T-cell (primary cell): ENCODE measurements at places on chromosomes 6 and 20. TPM values are rescaled to one million over a fixed set of nuclear protein-coding genes. Genes with fewer than 3 reads are reported as not detected.
A peak's percentile ranks its signal among the peaks of the same experiment; 100 is the strongest.

HLA-DPA1 gene
- total RNA-seq = 35.4 TPM

GRCh38 chr6:2844008-2844407 is 2.3 kb upstream of the SERPINB1 start:
- no peak for DNase-seq

SLC22A2 gene
- not detected for total RNA-seq

- no peak for DNase-seq
These were observed 2.5 kb upstream of the FKBP5 start for GRCh38 chr6:35691027-35691824.

DNA sequence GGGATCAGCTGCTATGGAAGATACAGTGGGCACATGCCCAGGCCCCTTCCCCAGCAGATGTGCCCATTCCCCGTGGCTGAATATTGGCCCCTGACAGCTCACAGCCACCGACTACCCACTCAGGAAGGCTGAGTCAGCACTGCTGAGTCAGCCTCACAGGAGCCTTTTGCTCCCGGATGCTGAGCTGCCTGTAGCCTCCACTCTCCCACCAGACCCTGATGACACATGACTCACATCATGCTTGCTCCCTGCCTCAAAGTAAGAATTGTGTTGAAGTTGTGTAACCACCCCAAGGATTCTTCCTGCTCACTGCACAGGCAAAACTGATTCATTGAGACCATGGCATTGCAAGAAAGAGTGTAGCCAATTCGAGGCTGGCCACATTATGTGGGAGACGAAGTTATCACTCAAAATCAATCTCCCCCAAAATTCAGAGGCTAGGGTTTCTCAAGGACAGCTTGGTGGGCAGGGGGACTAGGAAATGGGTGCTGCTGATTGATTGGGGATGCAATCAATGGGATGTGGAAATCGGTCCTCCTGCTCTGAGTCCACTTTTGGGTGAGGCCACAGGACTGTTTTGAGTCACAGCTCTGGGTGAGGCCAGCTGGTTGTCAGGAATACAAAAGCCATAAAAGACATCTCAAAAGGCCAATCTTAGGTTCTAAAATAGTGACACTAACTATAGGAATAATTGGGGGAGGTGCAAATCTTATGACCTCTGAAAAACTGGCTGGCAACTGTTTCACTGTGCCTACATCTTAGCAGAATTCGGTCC is 556.6 kb upstream of the CDH4 start:
- no peak for DNase-seq

DNA sequence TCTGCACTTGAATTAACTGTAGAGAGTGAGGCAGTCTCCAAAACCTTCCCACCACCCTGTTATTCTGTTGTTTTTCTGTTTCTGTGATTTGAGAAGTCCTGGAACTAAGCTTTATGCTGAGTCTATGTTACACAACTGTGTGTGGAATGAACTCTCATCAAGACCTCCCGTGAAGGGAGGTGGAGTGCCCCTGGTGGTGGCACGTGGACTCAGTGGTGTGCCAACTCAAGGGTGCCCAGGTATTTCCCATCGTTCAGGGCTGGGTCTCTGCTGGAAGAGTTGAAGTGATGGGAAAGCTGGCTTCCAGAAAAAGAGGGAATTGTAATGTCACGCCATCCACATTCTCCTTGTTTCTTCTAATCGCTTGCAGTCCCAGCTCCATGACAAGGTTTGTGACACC is 374.2 kb downstream of the SMOC2 start:
- DNase-seq = no peak

SRSF12 gene
- total RNA-seq = not detected

DNA sequence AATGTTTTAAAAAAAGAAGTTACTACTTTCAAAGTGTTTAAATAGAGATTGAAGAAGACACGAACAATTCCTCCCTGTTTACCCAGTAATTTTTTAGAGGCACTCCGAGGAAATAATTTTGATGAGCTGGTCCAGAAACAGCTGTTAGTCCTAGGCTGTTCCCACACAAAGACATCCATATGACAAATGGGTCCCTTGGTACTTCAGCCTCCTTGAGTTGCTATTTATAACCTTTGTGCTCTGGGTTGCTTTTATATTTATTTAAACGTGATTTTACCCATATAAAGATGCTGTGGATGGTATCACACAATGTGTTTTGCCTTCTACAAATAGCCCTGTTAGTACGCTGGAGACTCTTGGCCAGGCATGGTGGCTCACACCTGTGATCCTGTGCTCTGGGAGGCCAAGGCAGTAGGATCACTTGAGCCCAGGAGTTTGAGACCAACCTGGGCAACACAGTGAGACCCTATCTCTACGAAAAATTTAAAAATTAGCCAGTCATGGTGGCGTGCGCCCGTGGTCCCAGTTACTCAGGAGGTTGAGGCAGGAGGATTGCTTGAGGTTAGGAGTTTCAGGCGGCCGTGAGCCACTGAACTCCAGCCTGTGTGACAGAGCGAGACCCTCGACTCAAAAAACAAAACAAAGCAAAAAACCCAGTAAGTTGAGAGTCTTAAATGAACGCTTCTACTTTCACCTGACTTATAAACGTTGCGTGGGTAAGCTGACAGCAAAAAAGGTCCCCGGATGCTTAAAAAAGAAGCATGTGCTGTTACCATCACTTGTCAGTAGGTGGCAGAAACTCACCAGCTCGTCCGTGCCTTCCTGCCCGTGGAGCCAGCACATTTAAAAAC is 56.9 kb upstream of the ARMH2 start:
- peak; percentile 64 for DNase-seq

- peak; percentile 5 for DNase-seq
These were observed 8.3 kb downstream of the SEMG2 start for GRCh38 chr20:45229264-45230056.

DNA sequence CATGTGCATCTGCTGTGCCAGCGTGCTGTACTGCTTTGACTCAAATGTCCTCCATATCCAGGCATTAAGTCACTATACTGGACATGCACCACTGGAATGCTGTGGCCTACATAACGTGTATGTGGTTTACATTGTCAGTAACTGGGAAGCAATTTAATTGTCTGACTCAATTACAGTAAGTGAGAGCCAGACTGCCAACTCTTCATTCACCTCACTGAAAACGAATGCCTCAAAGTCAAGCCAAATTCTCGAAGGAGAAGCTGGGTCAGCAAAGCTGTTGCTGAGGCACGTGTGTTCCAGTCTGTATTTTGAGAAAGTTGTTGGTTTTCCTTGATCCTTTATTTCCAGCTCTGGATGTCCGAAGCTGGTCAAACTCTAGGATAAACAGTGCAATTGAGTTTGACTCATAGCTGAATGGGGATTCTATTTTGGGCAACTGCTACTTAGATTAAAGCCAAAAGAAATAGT is 534.3 kb downstream of the COL12A1 start:
- no peak for DNase-seq

GRCh38 chr6:51116723-51117122 is 298.1 kb downstream of the TFAP2B start:
- no peak for DNase-seq

GRCh38 chr6:105263685-105264610 is 84.1 kb upstream of the POPDC3 start:
- no peak for DNase-seq

- no peak for DNase-seq
These were observed 97.8 kb downstream of the PACRG start for GRCh38 chr6:162825597-162825996.

GRCh38 chr20:25310921-25311728 is 63.2 kb downstream of the PYGB start:
- no peak for DNase-seq

DNA sequence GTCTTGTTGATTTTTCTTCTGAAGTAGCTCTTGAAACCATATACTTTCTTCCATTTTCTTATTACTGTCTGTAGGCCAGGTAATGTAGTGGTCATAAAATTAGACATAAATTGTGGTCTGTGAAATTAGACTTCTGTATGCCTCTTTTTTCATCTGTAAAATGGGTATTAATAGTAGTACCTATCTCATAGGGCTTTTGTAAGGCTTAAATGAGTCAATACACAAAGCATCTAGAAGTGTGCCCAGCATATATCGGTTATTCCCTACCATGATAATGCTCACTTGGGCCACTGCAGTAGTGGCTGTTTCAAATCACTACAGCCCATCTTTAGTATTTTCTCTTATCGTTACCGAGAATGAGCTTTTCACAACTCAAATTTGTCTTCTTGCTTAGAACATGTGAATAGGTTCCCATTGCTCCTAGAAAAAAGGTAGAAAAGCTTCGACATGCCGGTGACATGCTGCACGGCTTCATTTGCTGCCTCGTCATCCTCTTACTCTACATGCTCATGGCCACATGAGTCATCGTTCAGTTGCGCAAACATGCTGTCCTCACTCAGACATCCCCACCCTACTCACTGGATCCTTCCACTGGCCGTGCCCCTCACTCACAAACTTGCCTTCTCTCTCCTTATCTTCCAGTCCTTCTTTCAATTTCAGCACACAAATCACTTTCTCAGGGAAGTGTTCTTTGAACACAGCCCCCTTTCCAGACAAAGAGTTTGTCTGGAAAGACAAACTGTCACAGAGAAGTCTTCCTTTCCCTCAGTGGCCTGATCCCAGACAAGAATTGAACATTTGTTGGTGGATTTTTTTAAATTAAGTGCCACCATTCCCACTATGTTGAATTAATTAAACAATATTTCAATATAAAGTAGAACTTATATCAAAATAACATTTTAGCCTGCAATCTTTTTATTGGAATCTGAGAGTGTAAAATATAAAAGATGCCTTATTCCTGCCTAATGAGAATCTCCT is 32.2 kb upstream of the ERVFRD-1 start:
- no peak for DNase-seq

DNA sequence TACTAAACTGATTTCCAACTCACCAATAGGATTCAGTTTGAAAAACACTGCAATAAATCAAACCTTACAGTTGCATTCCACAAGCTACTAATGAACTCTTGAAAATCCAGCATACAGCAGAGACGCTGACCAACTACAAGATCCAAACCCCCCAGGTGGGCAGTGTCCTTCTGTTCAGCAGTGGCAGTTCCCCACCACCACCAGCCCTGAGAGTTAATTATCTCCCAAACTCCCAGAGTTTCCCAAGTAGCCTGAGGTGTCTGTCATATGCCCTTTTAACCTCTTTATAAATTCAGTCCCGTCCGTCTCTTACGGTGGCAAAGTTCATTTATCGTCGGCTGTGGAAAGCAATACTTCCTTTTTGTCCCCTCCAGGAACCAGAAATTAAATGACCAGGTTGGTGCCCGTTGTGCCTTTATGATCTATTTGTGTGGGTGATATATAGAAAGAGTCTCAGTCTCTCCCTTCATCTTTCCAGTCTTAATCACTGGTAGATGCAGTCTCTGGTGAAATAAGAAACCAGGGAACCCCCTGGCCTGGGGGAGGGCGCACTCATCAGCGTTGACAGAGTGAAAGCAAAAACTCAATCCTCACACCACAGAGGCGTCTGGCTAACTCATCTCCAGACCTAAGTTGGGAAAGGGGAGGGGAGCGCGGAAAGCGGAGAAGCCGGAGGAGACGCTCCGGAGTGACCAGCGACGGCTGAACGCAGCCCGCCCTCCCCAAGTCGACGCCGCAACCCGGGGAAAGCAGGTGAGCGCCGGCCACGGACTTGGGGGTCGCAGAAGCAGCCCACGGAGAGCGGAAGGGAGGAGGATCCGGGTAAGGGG is 717 bp downstream of the MRPL14 start:
- peak; percentile 71 for DNase-seq

TP53TG5 gene
- total RNA-seq = 0.10 TPM

DNA sequence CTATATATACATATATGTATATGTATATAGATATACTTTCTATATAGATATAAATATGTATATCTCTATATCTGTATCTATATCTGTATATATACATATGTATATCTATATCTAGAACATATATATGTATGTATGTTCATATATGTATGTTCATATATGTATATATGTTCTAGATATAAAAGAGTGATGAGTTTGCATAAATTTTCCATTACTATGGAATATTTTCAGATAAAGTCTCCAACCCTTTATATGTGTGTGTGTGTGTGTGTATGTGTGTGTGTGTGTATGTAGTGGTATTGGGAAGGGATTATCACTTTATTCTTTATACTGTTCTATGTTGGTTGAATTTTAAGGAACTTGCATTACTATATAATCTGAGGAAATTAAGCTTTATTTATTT is 33.3 kb downstream of the SYNE1 start:
- no peak for DNase-seq

GRCh38 chr6:12750416-12750815 is 33.8 kb downstream of the PHACTR1 start:
- DNase-seq = no peak

DNA sequence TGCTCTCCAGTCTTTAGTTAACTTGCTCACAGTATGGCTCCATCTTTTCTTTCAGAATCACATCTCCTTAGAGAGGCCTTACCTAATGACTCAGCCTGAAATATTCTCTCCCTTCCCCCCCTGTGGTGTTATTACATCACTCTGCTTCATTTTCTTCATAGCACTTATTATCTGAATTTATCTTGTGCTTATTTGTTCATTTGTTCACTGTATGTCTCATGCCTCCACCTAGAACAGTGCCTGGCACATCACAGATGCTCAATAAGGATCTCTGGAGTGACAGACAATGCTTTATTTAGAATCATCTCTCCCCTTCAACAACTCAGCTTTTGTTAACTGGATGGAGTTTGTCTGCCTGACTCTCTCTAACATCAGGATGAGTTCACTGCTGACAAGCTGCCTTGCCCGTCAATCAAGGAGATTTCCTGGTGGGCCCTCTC is 96.6 kb upstream of the MAN1A1 start:
- no peak for DNase-seq

TMEM170B gene
- total RNA-seq = 1.9 TPM

- DNase-seq = no peak
These were observed 92.2 kb downstream of the GRM4 start for GRCh38 chr6:34053721-34054120.

HNF4A gene
- total RNA-seq = 0.32 TPM

DNA sequence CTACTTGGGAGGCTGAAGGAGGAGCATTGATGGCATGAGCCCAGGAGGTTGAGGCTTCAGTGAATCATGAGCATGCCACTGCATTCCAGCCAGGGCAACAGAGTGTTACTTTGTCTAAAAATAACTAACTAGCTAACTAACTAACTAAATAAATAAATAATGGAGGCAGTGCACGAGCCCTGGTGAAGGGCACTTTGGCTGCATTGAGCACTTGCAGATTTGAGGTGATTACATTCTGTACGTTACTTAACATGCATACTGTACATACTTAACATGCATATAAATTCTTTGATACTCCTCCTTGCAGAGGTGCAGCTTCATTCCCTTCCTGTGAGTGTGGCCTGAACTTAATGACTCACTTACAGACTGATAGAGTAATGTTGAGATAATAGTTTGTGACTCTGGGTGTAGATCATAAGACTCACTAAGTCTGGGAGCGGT is 10.7 kb downstream of the HLA-A start:
- DNase-seq = no peak

DNA sequence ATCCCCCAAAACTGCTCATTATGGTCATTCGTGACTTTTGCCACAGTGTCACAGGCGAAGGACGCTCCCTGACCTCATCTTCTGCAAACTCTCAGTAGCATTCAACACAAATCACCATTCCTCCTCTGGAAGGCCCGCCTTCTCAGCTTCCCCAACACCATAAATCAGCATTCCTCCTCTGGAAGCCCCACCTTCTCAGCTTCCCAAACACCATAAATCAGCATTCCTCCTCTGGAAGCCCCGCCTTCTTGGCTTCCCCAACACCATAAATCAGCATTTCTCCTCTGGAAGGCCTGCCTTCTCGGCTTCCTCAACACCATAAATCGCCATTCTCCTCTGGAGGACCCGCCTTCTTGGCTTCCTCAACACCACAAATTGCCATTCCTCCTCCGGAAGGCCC is 288.0 kb upstream of the AGPAT4 start:
- no peak for DNase-seq

APOM gene
- total RNA-seq = 2.1 TPM

ZBTB12 gene
- total RNA-seq = 3.5 TPM

E2F1 gene
- total RNA-seq = 4.6 TPM

GRCh38 chr6:135224037-135224647 is 43.0 kb downstream of the MYB start:
- DNase-seq = no peak

HLA-DQB2 gene
- 0.70 TPM for total RNA-seq
